ENCODE measurements at places on chromosomes 1 and 21.

DNA sequence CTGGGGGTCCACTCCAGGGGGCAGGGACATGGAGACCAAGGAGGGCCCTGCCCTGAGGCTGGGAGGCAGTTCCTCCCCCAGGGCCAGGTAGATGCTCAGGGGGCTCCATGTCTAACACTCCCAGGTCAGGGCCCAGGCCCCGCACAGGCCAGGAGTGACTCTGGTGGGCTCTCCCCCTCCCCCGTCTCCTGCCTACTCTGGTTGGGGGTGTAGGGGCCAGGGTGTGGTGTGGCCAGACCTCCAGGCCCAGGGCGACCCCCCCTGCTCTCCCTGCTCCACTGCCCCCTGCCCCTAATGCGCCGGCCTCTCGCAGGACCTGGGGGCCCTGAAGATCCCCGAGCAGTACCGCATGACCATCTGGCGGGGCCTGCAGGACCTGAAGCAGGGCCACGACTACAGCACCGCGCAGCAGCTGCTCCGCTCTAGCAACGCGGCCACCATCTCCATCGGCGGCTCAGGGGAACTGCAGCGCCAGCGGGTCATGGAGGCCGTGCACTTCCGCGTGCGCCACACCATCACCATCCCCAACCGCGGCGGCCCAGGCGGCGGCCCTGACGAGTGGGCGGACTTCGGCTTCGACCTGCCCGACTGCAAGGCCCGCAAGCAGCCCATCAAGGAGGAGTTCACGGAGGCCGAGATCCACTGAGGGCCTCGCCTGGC lies 19.7 kb upstream of the CCDC27 start:
- DNase-seq = no peak

DNA sequence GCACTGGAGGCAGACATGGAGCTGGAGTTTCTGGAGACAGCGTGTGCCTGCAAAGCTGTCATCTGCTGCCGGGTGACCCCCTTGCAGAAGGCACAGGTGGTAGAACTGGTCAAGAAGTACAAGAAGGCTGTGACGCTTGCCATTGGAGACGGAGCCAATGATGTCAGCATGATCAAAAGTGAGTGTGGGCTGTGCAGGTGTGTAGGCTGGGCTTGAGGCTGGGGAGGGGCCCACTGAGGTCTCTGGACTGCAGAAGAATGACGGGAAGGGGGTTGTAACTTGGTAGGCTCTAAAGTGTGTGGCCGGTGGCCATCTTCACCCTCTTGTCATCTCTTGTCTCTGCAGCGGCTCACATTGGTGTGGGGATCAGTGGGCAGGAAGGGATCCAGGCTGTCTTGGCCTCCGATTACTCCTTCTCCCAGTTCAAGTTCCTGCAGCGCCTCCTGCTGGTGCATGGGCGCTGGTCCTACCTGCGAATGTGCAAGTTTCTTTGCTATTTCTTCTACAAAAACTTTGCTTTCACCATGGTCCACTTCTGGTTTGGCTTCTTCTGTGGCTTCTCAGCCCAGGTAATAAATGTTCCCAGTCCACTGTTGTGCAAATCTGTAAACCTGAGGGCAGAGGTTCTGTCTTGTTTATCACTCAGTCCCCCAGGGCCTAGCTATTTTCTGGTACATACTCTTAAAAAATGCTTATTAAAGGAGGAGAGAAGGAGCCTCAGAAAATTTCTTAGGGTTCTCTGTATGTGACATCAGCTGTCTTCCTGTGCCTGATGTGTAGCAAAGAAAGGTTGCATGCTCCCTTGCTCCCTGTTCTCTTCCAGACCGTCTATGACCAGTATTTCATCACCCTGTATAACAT lies 19.9 kb downstream of the ATP8B2 start:
- DNase-seq = peak; percentile 73

GRCh38 chr1:10489291-10490055 lies 14.7 kb downstream of the PEX14 start:
- no peak for DNase-seq

DNA sequence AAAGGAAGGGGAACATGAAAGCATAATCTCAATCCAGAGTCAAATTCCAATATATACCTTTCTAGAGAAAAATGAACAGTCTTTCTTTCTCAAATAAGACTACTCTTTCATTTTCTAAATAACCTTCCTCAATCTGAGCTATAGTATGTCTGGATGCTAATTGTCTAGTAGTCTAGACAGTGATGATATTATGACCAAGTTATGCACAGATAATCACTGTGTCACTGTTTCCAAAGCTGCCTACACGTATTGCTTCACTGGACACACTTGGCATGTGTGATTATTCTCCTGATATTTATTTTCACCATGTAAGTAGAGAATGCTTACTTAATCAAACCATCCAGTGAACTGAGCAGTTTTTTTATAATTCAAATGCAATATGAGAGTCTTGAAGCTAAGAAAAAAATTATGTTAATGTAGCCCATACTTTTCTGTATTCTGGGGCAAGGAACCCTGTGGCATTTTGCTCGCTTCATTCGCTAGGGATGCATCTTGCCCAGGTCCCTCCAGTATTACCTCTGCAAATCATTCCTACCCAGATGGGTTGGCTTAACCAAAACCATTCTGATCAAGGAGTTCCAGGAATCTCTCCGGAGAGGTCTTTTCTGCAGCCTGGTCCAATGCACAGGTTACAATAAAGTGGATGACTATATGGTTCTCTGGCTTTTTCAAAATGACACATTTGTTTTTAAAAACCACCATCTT lies 303.1 kb upstream of the RUNX1 start:
- DNase-seq = peak; percentile 87

Measured in cardiac fibroblast (primary cell).